ENCODE measurements at places on chromosomes 11 and 22. TPM values are rescaled to one million over a fixed set of nuclear protein-coding genes. Genes with fewer than 3 reads are reported as not detected.

GRCh38 chr11:35166369-35167360, 27.7 kb downstream of the CD44 start:
- peak; percentile 17 for DNase-seq

GRCh38 chr11:122754553-122755322, 83.6 kb upstream of the CRTAM start:
- DNase-seq: no peak

Gene ANKK1
- not detected for total RNA-seq

DNA sequence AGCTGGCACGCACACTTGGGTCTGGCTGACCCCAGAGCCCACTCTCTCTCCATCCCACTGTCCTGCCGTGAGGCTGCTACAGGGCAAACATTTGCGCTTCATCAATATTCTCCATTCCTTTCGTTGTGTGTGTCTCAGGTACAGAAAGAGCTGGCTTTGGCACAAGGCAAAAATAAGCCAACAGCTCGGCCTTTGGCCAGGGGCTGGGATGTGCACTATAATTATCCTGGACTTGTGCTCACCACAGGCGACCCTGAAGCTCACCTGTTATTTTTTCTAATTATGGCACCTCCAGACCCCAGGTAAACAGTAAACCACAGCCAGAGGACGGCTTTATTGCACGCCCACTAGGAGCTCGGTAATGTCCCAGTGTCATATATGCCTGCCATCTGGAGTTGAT, 10.9 kb downstream of the ZMAT5 start:
- no peak for DNase-seq

- no peak for DNase-seq
Measured at GRCh38 chr11:35614939-35615569, 3.2 kb upstream of the FJX1 start.

GRCh38 chr22:29872144-29872893, 10.7 kb upstream of the MTMR3 start:
- DNase-seq: no peak

DNA sequence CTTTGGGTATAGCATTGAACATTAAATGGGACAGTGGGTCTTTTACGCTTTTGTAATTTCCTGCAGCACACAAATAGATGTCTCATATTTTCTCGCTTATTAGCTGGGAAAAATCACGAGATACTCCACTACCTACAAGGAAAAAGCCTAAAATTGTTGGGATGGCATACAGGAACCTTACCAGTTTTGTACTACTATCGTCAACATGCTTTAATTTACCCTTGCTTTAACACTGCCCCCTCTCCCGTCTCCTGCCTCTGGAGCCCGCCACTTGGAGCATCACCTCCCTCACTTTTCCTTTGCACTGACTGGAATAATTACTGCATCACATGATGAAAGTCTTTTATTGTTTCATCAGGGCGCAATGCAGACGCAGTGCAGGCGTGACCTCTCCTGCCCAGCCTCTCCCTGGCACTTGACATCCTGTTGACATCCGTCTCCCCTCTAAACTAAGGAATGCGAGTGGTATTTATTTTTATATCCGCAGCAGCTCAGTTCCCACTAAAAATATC, 1.0 kb upstream of the FNBP4 start:
- peak; percentile 55 for DNase-seq

DNA sequence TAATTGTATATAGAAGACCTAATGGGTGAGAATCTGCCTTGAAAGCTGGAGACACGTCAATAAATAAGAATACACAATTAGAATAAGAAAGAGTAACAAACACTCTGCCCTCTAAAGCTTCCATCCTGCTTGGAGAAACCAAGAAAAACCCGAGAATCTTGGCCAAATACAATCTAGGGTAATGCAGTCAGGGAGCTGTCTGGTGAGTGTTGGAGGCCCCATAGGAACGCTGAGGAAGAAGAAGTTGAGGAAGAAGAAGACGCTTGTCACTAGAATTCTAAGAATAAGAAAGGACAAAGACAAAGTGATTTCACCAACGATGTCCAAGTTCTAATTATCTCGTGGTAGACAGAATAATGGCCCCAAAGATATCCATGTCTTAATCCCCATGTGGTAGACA, 4485.9 kb upstream of the OR11H1 start:
- DNase-seq: no peak

GRCh38 chr11:98952107-98952506, 68.6 kb upstream of the CNTN5 start:
- no peak for DNase-seq

DNA sequence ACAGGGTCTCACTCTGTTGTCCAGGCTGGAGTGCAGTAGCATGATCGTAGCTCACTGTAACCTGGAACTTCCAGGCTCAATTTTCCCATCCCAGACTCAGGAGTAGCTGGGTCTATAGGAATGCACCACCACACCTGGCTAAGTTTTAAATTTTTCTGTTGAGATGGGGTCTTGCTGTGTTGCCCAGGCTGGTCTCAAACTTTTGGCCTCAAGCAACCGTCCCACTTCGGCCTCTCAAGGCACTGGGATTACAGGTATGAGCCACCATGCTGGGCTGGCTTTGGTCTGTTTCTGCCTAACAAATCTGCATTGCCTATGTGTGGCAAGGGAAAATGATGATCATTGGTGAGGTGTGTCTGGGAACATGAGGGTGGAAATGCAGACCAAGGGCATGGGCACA, 59.3 kb upstream of the CLMP start:
- DNase-seq: no peak

Gene NLRP14
- 0.94 TPM for total RNA-seq
